Small intestine (tissue), 16 donors: ENCODE measurements at places on chromosomes 4 and X.

GRCh38 chr4:73872316-73873108 lies 3.3 kb downstream of the CXCL1 start:
- DNase-seq = no peak

GRCh38 chr4:144903953-144904711 lies 193.9 kb downstream of the ANAPC10 start:
- no peak for DNase-seq

GRCh38 chrX:130009658-130010223 lies 27.3 kb downstream of the BCORL1 start:
- no peak for DNase-seq

DNA sequence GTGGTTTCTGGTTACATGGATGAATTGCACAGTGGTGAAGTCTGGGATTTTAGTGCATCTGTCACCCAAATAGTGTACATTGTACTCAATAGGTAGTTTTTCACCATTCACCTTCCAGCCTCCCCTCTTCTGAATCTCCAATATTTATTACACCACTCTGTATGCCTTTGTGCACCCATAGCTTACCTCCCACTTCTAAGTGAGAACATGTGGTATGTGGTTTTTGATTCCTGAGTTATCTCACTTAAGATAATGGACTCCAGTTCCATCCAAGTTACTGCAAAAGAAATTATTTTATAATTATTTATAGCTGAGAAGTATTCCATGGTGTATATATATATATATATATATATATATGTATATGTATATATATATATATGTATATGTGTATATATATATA lies 155.8 kb downstream of the HHIP start:
- DNase-seq = no peak

- DNase-seq = no peak
Observed at GRCh38 chrX:28651186-28651585, 63.9 kb downstream of the IL1RAPL1 start.

DNA sequence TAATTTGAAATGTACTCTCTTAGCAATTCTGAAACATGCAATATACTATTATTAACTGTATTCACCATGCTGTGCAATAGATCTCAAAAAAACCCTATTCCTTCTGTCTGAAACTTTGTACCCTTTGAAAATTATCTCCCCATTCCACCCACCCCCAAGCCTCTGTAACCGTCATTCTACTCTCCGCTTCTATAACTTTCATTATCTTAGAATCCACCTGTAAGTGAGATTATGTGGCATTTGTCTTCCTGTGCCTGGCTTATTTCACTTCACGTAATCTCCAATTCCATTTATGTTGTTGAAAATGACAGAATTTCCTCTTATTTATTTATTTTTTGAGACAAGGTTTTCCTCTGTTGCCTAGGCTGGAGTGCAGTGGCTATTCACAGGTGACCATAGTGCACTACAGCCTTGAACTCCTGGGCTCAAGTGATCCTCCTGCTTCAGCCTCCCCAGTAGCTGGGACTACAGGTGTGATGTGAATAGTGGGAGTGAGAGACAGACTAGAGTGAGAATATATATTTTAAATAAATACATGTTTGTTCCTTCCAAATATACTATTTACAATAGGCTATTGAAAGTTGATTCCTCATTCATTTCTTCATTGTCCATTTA lies 30.5 kb downstream of the VSIG4 start:
- DNase-seq = no peak

- DNase-seq = no peak
Observed at GRCh38 chrX:132068405-132068804, 45.3 kb downstream of the STK26 start.

DNA sequence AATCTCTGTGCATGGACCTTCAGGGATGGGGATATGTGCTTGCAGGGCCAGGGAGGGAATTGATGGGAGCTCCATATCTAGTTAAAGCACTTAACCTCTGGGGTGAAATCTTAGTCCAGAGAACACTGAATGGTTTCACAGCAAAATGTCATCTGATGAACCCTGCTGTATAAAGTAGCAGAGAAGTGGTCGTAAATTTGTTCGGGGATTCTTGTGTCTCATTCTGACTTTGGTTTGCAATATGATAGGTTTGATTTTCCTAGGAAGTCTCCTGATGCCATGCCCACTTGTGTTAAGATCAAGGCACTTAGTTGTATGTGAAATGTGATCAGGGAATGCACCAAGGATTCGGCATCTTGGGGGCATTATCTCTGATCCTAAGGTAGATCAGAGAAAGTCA lies 96.9 kb downstream of the NHS start:
- no peak for DNase-seq

DNA sequence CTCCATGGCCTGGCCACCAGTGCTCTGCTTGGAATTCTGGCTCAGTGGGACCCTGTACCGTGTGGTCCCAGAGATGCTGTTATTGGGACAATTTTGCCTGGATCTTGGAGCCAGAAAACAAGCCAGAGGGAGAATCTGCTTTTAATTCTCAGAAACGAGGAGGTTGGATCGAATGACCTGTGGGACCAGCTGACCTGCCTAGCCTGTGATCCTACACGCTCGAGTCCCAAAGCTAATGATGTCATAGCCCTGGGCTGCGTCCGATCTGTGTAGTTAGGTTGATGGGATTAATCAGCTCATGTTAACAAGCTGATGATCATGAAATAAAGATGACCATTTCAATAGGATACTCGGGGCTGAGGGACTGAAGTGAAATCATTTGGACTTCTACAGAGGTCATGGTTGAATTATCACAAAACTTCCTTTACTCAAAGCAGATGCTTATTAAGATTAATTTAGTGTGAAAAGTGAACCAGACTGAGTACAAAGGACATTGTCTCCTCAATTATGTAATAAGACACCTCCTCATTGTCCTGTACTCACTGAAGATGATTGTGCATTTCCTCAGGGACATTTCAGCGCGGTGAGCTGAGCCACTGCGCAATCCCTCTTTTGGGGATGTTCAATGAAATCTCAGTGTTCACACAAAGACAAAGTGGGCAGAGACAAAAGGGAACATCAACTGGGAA lies 51.9 kb upstream of the STX18 start:
- no peak for DNase-seq

GRCh38 chr4:111943796-111944203 lies 201.5 kb upstream of the FAM241A start:
- DNase-seq = peak; percentile 58

DNA sequence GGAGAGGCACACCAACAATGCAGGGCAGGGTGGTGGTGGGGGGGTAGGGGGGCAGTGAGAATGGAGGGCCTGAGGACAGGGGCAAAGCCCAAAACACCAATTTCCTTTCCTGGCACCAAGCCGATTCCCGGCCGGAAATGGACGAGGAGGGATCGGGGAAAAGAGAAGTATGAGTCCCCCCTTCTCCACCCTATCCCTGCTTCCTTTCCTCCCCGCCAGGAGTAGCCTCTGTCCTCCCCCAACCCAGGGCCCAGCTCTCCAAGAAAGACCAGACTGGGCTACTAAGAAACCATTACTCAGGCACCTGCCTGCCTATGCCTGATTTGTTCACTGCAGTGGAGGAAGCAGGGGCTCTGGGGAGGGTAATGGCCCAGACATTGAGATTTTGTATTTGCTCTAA lies 402 bp downstream of the CCDC120 start:
- DNase-seq = no peak

GRCh38 chrX:100368167-100368566 lies 41.9 kb downstream of the PCDH19 start:
- DNase-seq = peak; percentile 14
